Stomach (tissue), 19 donors: ENCODE measurements at places on chromosomes 7 and 10. TPM values are rescaled to one million over a fixed set of nuclear protein-coding genes. Genes with fewer than 3 reads are reported as not detected.
A peak's percentile ranks its signal among the peaks of the same experiment; 100 is the strongest.

DNA sequence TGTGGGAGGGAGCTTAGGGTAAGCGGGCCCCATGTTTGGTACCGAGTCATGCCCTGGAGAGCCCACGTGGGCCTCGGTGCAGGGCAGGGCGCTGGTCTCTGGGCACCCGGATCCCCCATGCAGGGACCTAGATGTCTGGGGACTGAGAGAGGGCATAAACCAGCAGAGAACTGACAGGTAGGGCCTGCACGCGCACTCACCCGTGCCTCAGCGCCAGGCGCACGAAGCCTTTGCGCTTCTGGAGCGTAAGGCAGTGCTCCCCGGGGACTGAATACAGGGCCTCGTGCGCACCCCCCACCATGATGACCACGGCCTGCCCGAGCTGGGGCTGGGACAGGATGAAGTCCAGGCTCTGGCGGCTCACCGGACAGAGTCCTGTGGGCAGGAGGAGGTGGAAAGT is 2.8 kb downstream of the MOGAT3 start:
- no peaks in the 10 kb centered on the region for H3K36me3 ChIP-seq
- H3K4me3 ChIP-seq: no peak overlapping the region
- peaks cover 28% of the 10 kb centered on the region for H3K27me3 ChIP-seq

- no peaks in the 10 kb centered on the region for H3K4me1 ChIP-seq
- H3K27ac ChIP-seq: peak within 1 kb of the TSS; percentile 35
- no peaks in the 10 kb centered on the region for H3K36me3 ChIP-seq
- no peak for DNase-seq
- H3K27me3 ChIP-seq: no peaks in the 10 kb centered on the region
Observed at GRCh38 chr7:80637911-80638765, at the start of gene CD36. Gene CD36, plus strand, starts transcription at chr7:80638642. Its CDS starts 8,099 bp downstream, at chr7:80646741.

DNA sequence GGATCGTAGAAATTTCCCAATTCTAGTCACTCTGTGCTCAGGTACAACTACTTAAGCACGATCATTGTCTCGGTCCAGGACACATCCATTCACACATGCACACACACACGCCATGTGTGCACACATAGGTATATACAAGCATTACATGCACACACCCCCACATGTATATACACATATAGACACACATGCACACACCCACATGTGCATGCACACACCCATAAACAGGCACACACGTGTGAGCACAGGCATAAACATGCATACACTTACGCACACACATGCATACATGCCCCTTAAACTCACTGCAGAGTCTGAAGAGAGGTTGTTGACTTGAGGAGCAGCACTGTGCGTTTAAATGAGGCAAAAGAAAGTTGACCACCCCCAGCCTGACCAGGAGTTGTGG is 32.5 kb upstream of the INSIG1 start:
- H3K4me1 ChIP-seq: no peaks in the 10 kb centered on the region
- peaks cover 6% of the 10 kb centered on the region for H3K27me3 ChIP-seq
- DNase-seq: no peak
- no peaks in the 10 kb centered on the region for H3K36me3 ChIP-seq

DNA sequence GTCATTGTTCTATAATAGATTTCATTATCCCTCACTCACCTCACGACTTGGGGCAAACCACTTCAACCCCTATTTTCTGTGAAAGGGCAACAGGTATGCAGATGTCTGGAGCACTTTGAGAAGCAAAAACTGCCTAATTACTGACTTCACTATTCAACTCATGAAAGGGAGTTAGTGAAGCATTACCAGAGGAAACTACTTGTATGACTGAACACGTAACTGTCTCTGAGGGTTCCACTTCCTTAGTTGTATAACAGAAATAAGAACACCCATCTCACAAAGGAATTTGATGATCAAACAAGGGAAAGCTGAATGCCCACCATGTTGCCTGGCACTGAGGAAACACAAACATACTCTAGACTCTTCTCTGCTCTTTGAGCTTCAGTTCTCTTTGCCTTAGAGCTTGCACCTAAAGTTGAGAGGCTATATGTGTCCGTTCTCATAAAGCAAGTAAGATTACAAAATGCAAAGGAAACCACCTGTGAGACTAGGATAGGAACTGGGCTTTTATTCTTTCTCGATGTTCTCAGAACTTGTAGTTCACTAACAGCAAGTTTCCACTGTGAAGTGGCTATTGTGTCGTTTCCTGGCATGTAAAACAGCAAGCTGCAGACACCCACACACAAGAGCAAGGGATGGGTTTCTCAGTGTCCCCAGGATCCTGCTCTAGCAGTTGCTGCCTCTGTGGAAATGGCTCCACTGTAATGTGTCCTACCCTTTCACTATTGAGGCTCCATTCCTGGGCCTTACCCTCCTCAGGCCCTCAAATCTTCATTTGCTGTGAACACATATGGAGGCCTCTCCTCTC is 2.6 kb downstream of the TMEM243 start:
- peak; percentile 41 for DNase-seq
- H3K4me3 ChIP-seq: peak overlapping the region; percentile 93

DNA sequence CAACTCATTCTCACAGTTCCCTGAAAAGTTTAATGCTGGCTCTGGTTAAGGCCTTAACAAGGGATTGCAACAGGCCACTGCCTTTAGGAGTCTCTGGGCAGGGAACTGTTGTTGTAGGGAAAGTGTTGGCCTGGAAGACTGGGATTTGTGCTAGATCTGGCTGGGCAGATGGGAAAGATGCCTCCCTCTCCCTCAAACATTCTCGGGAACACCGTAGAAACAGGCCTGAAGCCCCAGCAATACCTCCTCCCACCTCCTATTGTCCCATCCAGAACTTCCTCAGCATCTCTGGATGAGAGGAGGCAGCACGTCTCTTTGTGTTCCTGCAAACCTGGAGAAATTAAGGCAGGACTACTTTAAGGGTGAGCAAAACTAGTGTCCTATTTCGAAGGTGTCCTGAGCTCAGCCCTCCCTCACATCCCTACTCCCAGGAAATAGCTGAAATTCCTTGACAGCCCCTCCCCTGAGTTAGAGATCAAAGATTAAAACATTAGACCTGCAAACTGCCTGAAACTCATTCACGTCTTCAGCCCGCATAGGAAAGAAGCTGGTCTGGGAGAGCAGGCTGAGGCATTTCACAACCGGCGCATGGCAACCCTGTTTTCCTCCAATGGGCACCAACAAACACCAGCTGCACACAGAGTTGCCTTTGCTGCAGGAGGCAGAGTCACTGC is 10.9 kb upstream of the MAP3K8 start:
- peaks cover 45% of the 10 kb centered on the region for H3K4me1 ChIP-seq
- DNase-seq: peak; percentile 40
- no peaks in the 10 kb centered on the region for H3K27me3 ChIP-seq

GRCh38 chr7:44720301-44720700 is 28.3 kb upstream of the ZMIZ2 start:
- no peak overlapping the region for H3K27ac ChIP-seq
- no peaks in the 10 kb centered on the region for H3K36me3 ChIP-seq
- no peaks in the 10 kb centered on the region for H3K27me3 ChIP-seq

DNA sequence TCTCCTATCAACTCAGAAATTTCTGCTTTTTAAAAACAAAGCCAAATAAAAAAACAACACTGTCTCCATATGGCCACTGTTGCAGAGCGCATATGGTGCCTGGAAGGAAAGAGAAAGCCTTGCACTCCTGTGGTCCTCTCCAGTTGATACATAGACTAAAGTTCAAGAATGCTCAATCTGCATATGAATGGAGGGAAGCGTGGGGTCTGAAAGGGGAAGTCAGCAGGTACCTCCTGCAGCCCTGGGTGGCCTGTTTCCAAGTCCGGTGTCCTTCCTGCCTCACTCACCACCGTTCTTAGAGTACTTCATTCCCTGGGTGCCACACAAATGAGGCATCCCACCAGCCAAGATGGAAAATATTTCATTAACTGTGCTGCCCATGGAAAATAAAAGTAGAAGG is 138.3 kb upstream of the PALS2 start:
- DNase-seq: no peak
- H3K4me3 ChIP-seq: no peak overlapping the region
- H3K4me1 ChIP-seq: no peaks in the 10 kb centered on the region
- no peaks in the 10 kb centered on the region for H3K27me3 ChIP-seq
- H3K36me3 ChIP-seq: no peaks in the 10 kb centered on the region
- H3K27ac ChIP-seq: no peak overlapping the region

The CAV2 gene
- 18.0 TPM for polyA plus RNA-seq

DNA sequence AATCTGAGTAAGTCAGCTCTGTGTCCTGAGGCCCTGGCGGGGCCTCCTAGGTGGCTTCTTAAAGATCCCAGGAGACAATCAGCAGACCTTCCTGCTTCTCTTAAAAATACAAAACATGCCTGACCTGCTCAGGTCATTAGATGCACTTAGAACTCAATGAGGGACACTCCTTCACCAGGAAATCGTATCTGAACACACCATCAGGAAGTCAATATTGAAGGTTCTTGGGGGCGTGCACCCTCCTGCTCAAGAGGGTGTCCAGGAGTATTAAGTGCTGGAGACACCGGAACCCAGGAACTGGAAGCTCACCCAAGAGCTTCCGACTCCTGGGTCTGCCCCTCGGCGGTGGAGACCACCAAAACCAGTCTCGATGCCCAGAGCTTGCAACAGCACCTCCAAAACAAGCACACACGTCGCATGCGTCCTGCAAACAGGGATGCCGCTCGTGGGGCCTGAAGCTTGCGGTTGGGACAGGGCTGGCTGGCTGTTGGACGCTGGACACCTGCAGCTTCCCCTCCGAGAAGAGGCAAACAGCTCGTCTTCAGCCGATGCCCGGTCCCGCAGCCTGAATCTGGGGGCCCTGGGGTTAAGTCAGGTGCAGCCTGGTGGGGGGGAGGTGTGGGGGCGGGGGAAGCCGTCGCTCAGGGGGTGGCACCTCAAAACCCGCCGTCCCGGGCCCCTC is 803 bp downstream of the RAPGEF5 start:
- H3K36me3 ChIP-seq: no peaks in the 10 kb centered on the region
- DNase-seq: peak; percentile 52
- H3K27ac ChIP-seq: peak overlapping the region; percentile 60
- H3K4me1 ChIP-seq: peaks cover 18% of the 10 kb centered on the region
- H3K4me3 ChIP-seq: peak overlapping the region; percentile 64

- H3K4me1 ChIP-seq: peaks cover 100% of the 10 kb centered on the region
- H3K27me3 ChIP-seq: no peaks in the 10 kb centered on the region
- H3K36me3 ChIP-seq: peaks cover 11% of the 10 kb centered on the region
- H3K27ac ChIP-seq: peak overlapping the region; percentile 86
- H3K4me3 ChIP-seq: no peak overlapping the region
Observed at GRCh38 chr10:79248341-79249185, 98.7 kb upstream of the PPIF start.

The TSPAN33 gene
- 9.5 TPM for polyA plus RNA-seq

DNA sequence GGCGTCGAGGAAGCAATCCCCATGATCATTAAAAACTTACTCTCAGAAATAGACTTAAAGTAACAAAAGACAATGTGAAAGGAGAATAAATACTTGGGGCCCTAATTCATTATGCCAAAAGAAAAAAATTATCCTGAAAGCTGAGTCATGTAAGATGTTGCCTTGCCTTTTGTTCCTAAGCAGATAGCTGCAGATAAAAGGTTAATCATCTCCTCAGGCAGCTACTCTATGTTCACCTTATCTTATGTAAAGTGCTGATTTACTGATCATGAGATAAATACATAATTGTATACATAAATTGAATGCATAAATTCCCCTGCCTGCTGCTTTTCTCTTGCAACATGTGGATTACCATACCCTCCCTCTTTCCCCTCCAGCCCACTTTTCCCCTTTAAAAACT is 28.1 kb upstream of the CREB3L2 start:
- no peaks in the 10 kb centered on the region for H3K36me3 ChIP-seq
- no peaks in the 10 kb centered on the region for H3K27me3 ChIP-seq
- DNase-seq: no peak
- no peaks in the 10 kb centered on the region for H3K4me1 ChIP-seq
- no peak overlapping the region for H3K4me3 ChIP-seq

The ZNF804B gene
- not detected for polyA plus RNA-seq

The ADAM22 gene
- polyA plus RNA-seq: 0.06 TPM

- peaks cover 48% of the 10 kb centered on the region for H3K4me1 ChIP-seq
- H3K27me3 ChIP-seq: no peaks in the 10 kb centered on the region
- peak; percentile 81 for DNase-seq
Observed at GRCh38 chr10:71835671-71836595, 15.1 kb downstream of the PSAP start.

DNA sequence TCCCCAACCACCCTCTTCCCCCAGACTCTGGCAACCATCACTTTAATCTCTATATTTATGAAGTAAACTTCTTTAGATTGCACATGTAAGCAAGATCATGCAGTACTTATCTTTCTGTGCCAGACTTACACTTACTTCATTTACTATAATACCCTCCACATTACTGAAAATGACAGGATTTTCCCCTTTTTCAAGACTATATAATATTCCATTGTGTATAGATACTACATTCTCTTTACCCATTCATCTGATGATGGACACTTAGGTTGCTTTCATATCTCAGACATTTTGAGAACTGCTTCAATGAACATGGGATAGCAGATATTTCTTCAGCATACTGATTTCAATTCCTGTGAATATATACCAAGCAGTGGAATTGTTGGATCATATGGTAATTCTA is 4.4 kb downstream of the DOCK4 start:
- no peak for DNase-seq
- no peaks in the 10 kb centered on the region for H3K36me3 ChIP-seq
- peaks cover 4% of the 10 kb centered on the region for H3K27me3 ChIP-seq
- no peak overlapping the region for H3K27ac ChIP-seq
- H3K4me1 ChIP-seq: no peaks in the 10 kb centered on the region

The LSM5 gene
- polyA plus RNA-seq: 60.8 TPM

DNA sequence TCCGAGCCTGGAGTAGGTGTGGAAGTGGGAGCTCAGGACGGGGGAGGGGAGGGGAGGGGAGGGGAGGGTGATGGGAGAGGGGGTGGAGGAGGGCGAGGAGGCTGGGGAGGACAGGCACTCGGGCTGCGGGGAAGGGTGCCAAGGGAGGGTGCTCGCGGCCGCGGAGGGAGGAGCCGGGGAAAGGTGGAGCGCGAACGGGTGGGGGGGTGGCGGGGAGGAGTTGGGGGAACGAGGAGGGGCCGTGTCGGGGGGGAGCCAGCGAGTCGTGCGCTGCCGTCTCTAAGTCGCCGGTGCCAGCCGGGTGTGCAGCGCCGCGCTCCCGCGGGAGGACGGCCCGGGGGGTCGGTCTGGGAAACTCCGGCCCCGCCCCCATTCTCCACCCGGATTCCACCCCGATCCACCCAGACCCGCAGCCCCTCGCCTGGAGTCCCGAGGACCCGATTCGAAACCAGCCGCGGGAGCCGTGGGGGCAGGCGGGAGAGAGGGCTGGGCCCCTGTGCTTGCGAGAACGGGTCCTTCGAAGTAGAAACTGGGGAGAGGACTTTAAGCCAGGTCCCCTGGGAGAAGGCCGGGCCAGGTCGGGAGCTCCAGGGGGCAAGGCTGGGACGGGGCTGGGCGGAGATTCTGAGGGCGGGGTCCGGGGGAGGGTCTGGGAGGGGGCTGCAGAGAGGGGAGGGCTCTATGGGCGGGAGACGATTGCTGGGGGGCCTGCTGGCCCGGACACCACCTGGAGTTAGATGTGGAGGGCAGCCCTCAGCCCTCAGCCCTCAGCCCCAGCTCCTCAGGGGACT is at the start of gene ZNF467:
TSS of gene ZNF467 (minus strand) at position 143 of the 791 bp plus-strand sequence. CDS start 2,556 bp downstream, outside the sequence.
- H3K27me3 ChIP-seq: peaks cover 9% of the 10 kb centered on the region
- H3K4me1 ChIP-seq: peaks cover 47% of the 10 kb centered on the region
- H3K4me3 ChIP-seq: peak within 1 kb of the TSS; percentile 70

GRCh38 chr10:125775491-125776106 is at the start of gene MMP21:
Gene MMP21, minus strand, starts transcription at chr10:125775821. Its CDS starts 0 bp downstream, at chr10:125775821.
- DNase-seq: no peak
- no peaks in the 10 kb centered on the region for H3K36me3 ChIP-seq
- H3K27ac ChIP-seq: no peak within 1 kb of the TSS
